ENCODE measurements at places on chromosomes 5 and 9.

GRCh38 chr5:6585168-6585567 is 47.7 kb downstream of the NSUN2 start:
- no peak for DNase-seq

DNA sequence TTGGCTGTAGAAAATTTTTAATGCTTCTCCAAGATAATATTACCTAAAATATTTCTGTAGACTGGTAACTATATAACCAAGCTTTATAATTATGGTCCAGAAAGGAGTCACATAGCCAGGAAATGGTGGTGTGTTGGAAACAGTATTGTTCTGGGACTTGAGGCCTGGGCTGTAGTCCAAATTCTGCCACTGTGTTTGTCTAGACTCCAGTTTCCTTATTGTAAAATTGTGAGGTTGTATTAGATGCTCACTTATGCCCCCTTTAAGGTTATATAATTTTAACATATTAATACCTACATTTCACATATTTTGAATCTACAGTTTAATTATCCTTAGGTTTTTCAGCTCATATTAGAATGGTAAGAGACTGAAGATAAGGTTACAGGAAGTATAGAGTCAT is 42.4 kb downstream of the STX17 start:
- no peak for DNase-seq

DNA sequence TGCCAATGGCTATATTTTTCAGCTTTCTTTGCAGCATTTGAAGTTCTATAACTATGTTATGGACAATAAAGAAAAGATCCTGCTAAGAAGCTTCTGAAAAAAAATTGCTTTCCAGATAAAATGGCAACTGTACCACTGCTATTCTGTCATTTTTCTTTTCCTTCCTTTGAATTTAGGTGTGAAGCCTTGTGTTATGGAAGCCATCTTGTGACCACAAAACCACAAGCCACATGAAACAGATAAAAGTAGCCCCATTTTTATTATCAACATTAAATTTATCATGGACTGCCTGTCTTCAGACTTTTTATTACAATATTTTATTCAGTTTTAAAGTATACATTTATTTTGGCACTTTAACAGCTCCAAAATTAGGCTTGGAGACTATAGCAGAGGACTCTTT is 289.9 kb upstream of the ACTBL2 start:
- no peak for DNase-seq

DNA sequence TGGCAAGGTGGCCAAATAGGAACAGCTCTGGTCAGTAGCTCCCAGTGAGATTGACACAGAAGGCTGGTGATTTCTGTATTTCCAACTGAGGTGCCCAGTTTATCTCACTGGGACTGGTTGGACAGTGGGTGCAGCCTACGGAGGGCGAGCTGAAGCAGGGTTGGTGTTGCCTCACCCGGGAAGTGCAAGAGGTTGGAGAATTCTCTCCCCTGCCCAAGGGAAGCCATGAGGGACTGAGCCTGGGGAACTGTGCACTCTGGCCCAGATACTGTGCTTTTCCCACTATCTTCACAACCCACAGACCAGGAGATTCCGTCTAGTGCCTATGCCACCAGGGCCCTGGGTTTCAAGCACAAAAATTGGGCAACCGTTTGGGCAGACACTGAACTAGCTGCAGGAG is 61.0 kb downstream of the TNFSF8 start:
- no peak for DNase-seq

DNA sequence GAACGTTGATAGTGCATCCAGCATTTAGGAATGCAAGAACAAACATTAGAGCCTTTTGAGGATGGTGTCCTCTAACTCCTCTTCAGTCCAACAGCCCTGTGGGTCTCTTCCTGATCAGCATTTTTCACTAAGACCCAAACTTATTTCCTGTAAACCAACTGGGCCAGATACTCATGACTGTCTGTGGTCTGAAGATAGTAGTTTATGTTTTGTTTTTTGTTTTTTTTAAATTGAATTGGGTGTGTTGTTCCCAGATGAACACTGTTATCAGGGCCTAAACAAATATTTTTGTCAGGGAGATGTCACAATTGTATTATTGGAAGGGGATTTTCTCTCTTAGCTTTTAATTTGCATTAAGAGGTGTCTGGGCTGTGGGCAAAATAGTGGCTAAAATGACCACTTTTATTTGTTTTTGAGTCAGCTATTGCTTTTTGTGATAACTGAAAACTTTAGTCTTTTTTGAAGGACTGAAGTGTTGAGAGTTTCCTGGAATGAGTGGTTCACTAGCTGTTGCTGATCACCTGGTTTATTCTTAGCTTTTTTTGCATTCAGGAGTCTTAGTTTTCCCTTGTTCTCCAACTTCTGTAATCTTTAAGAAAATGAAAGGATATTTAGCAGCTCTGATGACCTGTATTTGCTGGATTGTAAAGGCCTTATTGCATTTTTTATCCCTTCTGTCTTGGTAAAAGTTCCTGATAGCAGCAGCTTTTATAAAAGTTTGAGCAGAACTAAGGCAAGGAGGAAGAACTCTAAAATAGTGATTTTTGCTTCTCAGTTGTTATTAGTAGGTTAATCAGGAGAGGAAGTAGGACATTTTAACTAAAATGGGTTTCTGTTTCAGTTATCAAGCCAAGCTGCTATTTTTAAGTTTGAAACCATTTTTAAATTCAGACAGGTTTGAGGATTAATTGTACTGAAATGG is 5.5 kb downstream of the MAN2A1 start:
- DNase-seq, result no peak

DNA sequence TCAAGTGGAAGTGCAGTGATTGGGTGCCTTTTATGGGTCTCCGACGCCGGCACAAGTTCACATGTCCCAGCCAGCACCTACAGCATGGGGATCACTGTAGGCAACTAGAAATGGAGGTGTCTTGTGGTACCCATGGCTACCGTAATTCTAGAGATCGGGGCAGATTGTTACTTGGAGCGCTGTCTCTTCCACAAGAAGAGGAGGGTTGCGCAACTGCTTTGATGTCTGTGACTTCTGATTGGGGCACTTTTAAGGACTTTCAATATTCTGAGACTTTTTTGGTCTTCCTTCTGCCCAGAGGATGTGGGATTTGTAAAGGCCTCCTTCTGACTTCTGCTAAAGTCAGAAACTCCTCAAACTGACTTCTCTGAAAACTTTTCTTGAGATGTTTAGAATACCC is 41.9 kb downstream of the GLRX start:
- DNase-seq, result no peak

DNA sequence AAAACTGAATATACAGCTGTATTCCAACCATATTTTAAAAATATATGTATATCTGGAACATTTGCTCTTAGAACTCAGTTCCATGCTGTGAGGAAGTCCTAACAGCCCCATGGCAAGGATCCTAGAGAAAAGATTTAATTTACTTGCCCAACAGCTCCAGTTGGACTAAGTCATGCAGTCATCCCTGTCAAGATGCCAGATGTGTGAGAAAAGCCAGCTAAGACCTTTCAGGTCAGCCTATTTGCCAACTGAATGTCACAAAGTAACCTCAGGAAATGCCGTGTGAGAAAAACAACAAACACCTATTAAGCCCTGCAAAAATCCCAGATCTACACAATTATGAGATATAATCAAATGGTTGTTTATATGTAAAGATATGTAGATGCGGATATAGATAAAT is 416.3 kb downstream of the NR2F1-AS1 start:
- DNase-seq, result no peak

GRCh38 chr9:74277532-74277931 is 219.6 kb upstream of the RORB start:
- no peak for DNase-seq

GRCh38 chr9:69379270-69379982 is 54.4 kb downstream of the ENTREP1 start:
- no peak for DNase-seq

All from iPS DF 6.9 (cell line).